ENCODE measurements at places on chromosomes 1 and 21.

GRCh38 chr1:85047144-85047471, 1.2 kb downstream of the MCOLN3 start:
- no peak for DNase-seq

GRCh38 chr1:80217377-80217986, 1211.0 kb upstream of the ADGRL4 start:
- DNase-seq, result no peak

DNA sequence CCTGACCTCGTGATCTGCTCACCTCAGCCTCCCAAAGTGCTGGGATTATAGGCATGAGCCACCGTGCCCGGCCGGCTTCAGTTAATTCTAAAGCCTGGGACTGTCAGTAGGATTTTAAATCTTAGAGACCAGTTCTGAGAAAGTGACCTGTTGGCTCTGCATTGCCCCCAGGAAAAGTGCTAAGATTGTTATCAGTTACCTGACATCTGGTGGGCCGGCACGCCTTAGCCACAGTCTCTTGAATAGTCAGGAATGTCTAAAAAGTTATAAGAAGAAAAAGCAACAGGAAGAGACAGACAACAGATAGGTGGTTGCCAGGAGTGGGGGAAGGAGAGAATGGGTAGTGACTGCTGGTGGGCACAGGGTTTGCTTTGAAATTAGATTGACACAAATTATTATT, 35.1 kb downstream of the RABGAP1L start:
- DNase-seq, result no peak

DNA sequence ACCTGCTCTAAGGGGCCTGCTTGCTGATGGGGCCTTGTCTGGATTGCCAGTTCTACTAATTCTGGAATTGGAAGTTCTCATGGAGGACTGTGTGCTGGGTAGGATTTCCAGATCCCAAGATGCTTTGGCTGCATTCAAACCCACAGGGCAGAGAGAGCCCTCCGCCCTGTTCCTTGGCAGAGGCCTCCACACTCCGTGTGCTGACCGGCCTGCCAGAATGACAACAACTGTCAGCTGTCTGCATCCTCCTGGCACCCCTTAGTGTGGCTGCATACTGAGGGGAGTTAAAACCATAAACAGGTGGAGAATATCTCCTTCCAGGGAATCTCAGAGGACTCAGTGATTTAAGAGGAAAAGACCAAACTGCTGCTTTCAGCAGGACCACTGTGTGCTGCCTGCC, 60.7 kb downstream of the ADARB1 start:
- no peak for DNase-seq

GRCh38 chr1:77282866-77283539, 1.2 kb downstream of the AK5 start:
- no peak for DNase-seq

- DNase-seq, result no peak
Measured at GRCh38 chr1:217617126-217617525, 13.8 kb downstream of the GPATCH2 start.
